Thyroid gland (tissue), 4 donors: ENCODE measurements at places on chromosomes 1 and 21. TPM values are rescaled to one million over a fixed set of nuclear protein-coding genes. Genes with fewer than 3 reads are reported as not detected.

Gene OR6K2
- total RNA-seq: not detected

DNA sequence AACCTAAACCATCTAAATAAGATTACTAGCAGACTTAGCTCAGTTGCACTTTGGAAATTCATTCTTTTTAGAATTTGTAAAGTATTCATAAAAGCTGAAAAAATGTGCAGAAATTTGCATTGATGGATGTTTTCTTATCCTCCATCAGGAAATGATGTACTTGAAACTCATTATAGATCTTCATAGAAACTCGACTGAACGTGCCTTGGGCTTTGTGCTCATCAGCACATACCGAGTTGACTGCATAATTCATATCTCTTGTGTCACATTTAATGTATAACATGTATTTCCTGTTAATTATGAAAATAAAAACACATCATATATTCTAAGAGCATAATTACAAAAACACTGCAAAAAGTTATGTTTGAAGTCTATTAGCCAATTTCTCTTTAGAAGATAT lies 290.9 kb upstream of the NR5A2 start:
- no peak overlapping the region for H3K4me3 ChIP-seq
- no peak for DNase-seq
- H3K27ac ChIP-seq: no peak overlapping the region
- H3K4me1 ChIP-seq: no peaks in the 10 kb centered on the region

DNA sequence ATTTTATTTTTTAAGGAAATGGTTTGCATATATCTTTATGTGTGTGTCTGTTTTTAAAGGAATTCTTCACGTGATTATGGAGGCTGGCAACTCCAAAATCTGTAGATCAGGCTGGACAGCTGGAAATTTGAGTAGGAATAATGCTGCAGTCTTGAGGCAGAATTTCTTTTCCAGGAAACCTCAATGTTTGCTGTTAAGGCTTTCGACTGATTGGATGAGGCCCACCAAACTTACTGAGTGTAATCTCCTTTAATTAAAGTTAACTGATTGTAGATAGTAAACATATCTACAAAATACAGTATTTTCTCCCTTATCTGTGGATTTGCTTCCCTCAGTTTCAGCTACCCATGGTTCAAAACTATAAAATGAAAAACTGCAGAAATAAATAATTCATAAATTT lies 883.1 kb downstream of the TTLL7 start:
- peaks cover 5% of the 10 kb centered on the region for H3K4me1 ChIP-seq
- H3K4me3 ChIP-seq: no peak overlapping the region
- no peaks in the 10 kb centered on the region for H3K27me3 ChIP-seq
- H3K27ac ChIP-seq: no peak overlapping the region
- no peak for DNase-seq
- H3K36me3 ChIP-seq: no peaks in the 10 kb centered on the region

DNA sequence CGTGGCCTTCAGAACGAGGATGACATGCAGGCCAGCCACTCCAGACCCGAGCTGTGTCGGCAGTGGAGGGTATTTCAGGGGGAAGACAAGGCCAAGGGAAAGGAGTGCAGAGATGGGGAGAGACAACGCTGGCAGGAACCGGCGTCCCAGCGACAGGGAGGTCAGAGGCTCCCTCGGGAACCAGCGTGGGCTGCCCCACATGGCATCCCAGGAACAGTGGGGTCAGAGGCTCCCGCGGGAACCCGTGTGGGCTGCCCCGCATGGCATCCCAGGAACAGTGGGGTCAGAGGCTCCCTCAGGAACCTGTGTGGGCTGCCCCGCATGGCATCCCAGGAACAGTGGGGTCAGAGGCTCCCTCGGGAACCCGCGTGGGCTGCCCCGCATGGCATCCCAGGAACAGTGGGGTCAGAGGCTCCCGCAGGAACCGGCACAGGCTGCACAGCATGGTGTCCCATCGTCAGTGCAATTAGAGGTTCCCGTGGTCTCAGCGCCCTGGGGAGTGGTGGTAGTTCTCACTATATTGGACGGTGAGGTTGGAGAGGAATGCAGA lies 43.0 kb downstream of the SLC19A1 start:
- no peaks in the 10 kb centered on the region for H3K4me1 ChIP-seq
- DNase-seq: no peak
- H3K36me3 ChIP-seq: peaks cover 8% of the 10 kb centered on the region
- no peak overlapping the region for H3K4me3 ChIP-seq
- no peaks in the 10 kb centered on the region for H3K27me3 ChIP-seq

DNA sequence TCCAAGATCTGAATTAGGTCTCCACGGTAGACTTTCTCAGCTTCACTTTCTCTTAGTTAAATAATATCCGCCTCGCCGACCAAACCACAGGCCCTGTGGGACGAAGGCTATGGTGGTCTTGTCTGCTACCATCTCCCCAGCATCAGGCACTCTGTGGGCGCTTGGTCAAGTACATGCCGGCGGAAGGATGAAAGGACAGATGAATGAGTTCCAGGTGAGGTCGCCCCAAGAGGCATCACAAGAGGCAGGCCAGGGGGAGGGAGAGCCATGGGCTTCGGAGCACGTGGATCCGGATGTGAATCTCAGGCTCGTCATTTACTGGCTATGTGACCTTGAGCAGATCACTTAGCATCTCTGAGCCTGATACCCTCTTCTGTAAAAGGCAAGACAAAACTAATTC lies 33.5 kb downstream of the ECE1 start:
- no peak for DNase-seq
- no peaks in the 10 kb centered on the region for H3K27me3 ChIP-seq
- no peak overlapping the region for H3K4me3 ChIP-seq
- peaks cover 52% of the 10 kb centered on the region for H3K36me3 ChIP-seq
